Activated CD8-positive, alpha-beta memory T cell treated with anti-CD3 and anti-CD28 coated beads for 4 hours (primary cell): ENCODE measurements at places on chromosomes 11 and 22.

GRCh38 chr11:66100272-66101065 lies 30.4 kb downstream of the PACS1 start:
- no peak for DNase-seq

GRCh38 chr11:105738251-105738650 lies 128.4 kb downstream of the GRIA4 start:
- DNase-seq, result no peak

DNA sequence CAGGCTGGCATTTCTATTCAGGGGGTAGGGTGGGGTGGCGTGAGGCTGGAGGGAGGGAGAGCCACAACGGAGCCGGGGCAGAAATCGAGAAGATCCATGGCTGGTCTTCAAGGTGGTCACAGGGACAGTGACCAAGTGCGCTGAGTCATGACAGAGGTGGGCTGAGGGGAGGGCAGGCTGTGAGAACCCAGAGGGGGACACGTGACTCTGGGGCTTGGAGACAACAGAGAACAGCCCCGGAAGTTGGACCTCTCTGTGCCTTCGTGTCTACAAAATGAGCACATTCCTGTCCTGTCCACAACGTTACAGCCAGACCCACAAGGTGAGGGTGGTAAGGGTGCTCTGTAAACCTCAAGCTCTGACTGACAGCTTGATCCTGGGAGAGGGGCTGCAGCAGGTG lies 35.1 kb upstream of the ARFGAP3 start:
- DNase-seq, result no peak

GRCh38 chr11:60984636-60985035 lies 13.2 kb downstream of the CD6 start:
- DNase-seq, result no peak

GRCh38 chr11:9665749-9666148 lies 1.9 kb downstream of the SWAP70 start:
- no peak for DNase-seq

GRCh38 chr11:69541001-69541285 lies 59.5 kb downstream of the LINC01488 start:
- no peak for DNase-seq
